RKO (cell line): ENCODE measurements at places on chromosomes 1 and 21.

DNA sequence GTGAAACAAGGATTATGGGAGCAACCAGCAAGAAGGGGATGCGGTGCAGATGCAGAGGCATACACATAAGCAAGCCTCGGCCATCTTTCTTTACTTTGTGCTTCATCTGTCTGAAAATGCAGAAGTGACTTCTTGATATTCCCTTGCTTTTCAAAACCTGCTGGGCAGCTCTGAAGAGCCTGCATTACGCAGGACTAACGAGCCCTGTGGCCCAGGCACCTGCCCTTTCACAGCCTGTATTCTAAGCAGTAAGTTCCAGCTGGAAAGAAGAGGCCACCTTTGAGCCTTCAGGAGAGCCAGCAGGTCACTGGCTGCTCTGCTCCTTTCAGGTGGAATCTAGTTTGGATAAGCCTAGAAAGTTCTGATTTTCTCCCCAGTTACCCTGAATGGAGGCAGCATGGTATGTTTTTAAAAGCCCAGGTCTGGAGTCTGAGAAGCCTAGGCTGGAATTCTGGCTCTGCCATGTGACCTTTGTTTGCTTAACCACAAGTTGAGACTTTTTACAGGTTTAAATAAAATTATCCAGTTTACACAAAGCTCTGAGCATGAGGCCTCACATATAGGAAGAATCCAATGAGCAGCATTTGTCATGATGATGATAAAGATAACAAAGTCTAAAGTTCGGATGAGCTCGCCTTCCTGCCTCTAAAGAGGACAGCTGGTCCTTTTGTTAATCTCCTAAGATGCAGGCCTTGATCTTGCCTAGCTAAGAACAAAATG, 122.9 kb downstream of the UBR4 start:
- DNase-seq: no peak

DNA sequence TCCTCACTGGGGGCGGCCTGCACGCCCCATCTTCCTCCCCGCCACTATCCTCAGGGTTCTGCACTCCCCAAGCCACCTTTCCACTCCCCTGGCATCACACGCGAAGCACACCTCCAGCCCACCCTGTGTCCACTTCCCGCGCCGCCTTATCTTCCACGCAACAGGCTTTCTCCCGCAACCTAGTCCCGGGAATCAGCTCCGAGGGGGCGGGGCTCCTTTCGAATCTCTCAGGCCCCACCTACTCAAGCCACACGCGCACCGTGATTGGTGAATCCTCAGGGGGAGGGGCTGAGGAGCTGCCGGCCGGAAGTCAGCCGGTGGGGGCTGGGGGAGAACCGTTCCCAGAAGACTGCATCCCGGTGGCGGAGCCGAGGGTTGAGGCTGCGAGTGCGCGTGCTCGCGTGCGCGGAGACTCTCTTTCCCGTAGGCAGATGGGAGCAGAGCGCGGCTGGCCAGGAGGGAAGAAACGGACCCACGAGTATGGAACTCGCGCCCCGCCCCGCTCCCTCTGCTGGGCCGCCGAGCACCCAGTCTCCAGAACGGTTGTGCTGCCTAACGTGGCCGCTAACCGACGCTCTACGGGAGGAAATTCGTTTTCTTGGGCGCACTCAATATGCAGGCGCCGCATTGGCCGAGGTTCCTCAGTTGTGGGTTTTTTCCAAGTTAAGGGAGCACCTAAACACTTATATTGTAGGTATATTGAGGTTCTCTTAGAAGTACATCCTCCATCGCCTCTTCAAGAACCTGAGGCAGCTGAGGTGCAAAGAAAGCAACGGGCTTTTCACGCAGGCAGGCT, at the start of gene PSRC1:
PSRC1 (minus strand) TSS at position 194 of the 796 bp plus-strand sequence.
- peak; percentile 95 for DNase-seq

DNA sequence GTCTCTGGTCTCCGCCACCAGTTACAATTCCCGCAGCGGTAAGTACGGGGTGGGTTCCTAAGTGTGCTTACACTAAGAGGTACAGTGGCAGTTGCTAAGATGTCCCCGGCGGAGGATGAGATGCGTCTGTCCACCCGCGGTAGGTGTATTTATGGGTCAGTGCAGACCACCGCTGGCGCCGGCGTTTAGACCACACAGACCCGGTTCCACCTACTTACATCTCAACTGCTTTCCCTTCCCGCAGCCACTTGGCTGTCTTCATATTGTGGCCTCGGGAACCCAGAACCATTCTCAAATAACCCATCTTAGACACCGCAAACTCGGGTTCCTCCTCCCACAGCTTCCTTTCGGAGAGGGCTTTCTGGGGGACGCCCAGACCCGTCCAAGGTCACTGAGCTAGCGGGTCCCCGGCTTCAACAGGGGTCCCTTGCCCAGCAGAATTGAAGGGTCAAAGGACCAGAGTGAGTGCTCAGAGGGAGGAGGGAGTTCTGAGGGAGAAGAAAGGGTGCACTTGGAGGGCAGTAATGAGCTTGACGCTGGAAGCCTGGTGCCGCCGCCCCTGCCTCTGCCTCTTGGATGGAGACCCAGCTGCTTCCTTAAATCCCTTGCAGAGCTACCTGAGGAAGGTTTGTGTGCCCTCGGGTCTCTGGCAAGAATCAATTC, 8.6 kb downstream of the NR5A2 start:
- no peak for DNase-seq

GRCh38 chr1:198082576-198082975, 74.2 kb upstream of the NEK7 start:
- no peak for DNase-seq

DNA sequence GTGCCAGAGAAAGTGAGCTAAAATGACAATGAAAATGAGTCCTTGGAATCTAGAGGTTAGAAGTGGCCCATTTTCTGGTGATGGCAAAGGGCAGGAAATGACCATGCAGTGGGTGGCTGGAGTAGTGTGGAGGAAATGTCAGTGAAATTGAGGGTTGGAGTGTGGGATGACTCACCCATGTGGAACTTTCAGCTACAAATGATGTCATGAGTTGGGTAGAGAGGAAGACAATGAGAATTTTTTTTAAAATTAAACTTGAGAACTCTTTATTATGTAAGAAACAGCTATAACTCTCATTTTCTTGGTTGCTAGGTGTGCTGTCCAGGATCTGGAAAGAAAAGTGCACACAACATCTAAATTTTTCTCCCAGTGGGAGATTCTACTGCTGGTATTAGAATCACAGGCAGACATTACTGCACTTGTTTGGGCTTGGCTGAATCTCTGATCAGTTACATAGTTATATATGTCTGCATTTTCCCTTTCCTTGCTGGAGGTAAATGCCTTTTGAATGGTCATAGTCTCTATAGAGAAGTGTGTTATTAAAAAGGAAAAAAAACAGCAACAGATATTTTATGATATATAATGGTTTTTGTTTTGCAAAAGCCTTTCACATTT, 56.8 kb upstream of the GNG12 start:
- peak; percentile 90 for DNase-seq
